Immature natural killer cell (primary cell): ENCODE measurements at places on chromosomes 7 and 10. TPM values are rescaled to one million over a fixed set of nuclear protein-coding genes. Genes with fewer than 3 reads are reported as not detected.

The CTBP2 gene
- polyA plus RNA-seq: 131 TPM

The GRID2IP gene
- 0.21 TPM for polyA plus RNA-seq

The PPP1R3C gene
- polyA plus RNA-seq: not detected

The SEMA3A gene
- polyA plus RNA-seq: not detected
